ENCODE measurements at places on chromosomes 7 and 10.
A peak's percentile ranks its signal among the peaks of the same experiment; 100 is the strongest.

GRCh38 chr7:47085491-47086275 is 496.2 kb downstream of the TNS3 start:
- no peak for DNase-seq

DNA sequence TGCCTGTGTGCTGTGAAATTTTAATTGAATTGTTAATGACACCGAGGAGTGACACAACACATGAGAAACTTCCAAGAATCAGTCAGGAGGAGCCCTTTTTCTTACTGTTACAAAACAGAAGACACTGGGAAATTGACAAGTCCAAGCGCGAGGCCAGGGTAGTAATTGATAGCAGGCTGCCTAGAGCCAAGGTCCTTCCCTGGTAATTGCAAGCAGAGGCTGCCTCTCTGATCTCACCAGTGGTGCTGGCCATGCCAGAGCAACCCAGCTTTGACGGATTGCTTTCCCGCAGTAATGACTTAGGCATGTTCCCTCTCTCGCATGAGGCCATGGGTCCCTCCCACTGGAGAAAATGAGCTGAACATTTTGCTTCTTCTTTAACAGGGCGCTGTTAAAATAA is 111.5 kb downstream of the LRMDA start:
- DNase-seq: peak; percentile 14

- DNase-seq: no peak
Observed at GRCh38 chr7:138697535-138698182, 3.5 kb downstream of the SVOPL start.

DNA sequence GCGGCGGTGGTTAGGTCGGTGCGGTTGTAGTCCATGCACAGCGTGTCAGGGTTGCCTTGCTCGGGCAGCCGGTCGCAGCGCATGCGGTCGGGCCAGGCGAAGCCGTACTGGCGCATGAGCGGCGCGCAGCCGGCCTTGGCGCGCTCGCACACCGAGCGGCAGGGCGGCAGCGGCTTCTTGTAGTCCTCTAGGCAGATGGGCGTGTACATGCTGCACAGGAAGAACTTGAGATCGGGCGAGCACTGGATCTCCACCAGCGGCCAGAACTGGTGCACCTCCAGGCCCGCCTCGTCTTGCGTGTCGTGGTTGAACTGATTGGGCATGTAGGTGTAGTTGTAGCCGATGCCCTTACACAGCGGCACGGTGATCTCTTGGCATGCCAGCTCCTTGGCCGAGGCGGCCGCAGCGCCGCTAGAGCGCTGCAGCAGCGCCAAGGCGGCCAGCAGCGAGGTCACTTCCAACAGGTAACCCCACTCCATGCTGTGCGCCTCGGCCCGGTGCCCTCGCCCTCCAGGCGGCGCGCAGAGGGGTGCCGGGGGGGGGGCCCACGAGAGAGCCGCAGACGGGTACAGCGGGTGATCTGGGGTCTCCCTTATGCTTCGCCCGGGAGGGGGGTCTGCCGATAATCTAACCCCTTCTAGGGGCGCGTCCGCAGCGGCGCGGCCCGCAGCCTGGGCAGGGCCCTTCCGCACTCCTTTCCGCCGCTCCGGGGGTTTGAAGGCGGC is 983 bp downstream of the FZD8 start:
- DNase-seq: no peak

- DNase-seq: peak; percentile 59
Observed at GRCh38 chr10:24642921-24643678, 80.6 kb downstream of the ARHGAP21 start.

All from urinary bladder (tissue), 4 donors.